ENCODE measurements at places on chromosomes 7 and 10. TPM values are rescaled to one million over a fixed set of nuclear protein-coding genes. Genes with fewer than 3 reads are reported as not detected.

MRLN gene
- not detected for total RNA-seq

EPHB4 gene
- 72.5 TPM for total RNA-seq

SGMS1 gene
- total RNA-seq: 19.7 TPM

ATRNL1 gene
- 1.7 TPM for total RNA-seq

CHAT gene
- total RNA-seq: not detected

SCIN gene
- not detected for total RNA-seq

SMO gene
- total RNA-seq: 9.0 TPM

Data from MG63 (cell line).